ENCODE measurements at places on chromosomes 2 and 18. TPM values are rescaled to one million over a fixed set of nuclear protein-coding genes. Genes with fewer than 3 reads are reported as not detected.

Gene NPAS2
- 7.5 TPM for total RNA-seq

Gene NBAS
- 39.0 TPM for total RNA-seq

DNA sequence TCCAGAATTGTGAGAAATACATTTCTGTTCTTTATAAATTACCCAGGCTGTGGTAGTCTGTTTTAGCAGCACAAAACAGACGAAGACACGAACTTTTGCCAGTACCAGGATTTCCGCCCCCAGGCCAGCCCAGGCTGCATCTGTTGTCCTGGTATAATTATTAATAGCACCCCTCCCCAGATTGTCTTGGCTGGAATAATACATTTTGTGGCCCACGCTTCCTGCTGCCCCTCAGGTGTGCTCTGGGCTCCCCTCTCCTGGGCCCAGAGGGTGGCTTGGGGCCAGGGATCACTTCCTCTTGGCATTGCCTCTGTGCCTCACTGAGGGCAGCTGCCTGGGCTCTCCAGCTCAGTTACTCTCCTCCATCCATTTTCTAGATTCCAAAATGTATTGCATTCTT lies 102.1 kb upstream of the HS6ST1 start:
- peak; percentile 23 for DNase-seq
- H3K27me3 ChIP-seq = no peaks in the 10 kb centered on the region
- H3K4me1 ChIP-seq = no peaks in the 10 kb centered on the region
- no peaks in the 10 kb centered on the region for H3K36me3 ChIP-seq

Gene PSMD1
- 61.2 TPM for total RNA-seq

Gene ADAM23
- 0.74 TPM for total RNA-seq

DNA sequence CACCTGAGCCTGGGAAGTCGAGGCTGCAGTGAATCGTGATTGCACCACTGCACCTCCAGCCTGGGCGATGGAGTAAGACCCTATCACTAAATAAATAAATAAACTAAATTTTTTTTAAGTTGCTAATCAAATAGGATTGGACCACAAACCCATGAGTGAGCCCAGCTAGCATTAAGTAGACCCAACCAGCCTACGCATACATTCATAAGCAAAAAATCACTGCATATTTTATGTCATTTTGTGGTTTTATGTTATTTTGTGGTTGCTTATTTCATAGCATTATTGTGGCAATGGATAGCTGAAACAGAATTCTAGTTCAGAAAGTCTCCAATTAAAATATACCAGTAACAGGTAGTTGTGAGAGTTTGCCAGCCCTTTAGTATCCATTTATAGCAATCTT lies 29.1 kb upstream of the ZC3H15 start:
- H3K4me1 ChIP-seq = no peaks in the 10 kb centered on the region
- H3K36me3 ChIP-seq = no peaks in the 10 kb centered on the region
- no peak overlapping the region for H3K27ac ChIP-seq
- no peak for DNase-seq
- no peak overlapping the region for H3K4me3 ChIP-seq

Gene SFTPB
- not detected for total RNA-seq

GRCh38 chr2:230819433-230819832 lies 45.3 kb upstream of the ITM2C start:
- no peaks in the 10 kb centered on the region for H3K27me3 ChIP-seq
- H3K36me3 ChIP-seq = peaks cover 35% of the 10 kb centered on the region
- no peak overlapping the region for H3K27ac ChIP-seq
- DNase-seq = no peak

DNA sequence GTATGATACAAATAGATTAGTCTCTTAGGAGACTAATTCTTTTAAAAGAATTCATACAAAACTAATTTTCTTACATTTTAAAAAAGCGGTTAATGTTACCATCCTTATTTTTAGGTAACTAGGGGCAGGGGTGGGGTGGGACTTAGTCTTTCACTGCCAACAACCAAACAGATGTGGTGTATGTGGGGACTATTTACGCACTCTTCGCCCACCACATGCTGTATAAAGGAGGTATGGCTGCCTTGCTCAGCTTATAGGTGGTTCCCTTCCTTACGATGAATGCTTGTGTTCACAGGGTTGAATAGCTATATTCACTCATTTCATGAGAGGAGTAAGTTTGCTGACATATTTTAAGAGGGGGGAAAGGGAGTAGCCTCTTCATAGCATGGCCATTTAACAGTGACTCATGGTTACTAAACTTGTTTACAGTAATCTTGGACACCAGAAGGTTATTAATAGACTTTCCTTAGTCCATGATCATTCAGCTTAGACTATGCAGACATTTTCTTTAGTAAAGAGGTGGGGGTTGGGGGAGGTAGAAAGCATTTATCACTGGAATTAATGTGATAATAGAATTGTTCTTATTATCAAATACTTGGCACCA lies 61.8 kb downstream of the CAB39 start:
- no peak overlapping the region for H3K4me3 ChIP-seq
- H3K27ac ChIP-seq = no peak overlapping the region
- H3K27me3 ChIP-seq = no peaks in the 10 kb centered on the region
- no peak for DNase-seq
- no peaks in the 10 kb centered on the region for H3K36me3 ChIP-seq

DNA sequence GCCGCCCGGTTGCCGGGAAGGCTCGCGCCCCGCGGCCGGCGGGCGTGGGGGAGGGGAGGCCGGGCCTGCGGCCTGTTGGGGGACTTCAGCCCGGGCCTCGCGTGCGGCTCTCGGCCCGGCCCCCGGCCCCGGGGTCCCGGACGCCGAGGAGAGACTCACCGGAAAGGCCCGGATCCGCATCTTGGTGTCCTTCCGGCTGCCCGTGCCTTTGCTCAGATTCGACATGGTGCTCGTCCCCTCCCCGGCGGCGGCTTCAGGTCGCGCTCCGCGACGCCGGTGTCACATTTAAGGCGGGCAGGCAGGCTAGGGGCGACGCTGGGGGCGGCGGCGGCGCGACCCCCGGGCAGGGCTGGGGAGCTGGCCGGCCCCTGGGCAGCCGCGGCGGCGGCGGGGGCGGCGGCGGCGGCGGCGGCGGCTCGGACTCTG lies 365 bp downstream of the CUL3 start:
- no peaks in the 10 kb centered on the region for H3K27me3 ChIP-seq
- H3K36me3 ChIP-seq = peaks cover 4% of the 10 kb centered on the region
- peak overlapping the region; percentile 81 for H3K4me3 ChIP-seq
- DNase-seq = peak; percentile 94
- H3K27ac ChIP-seq = peak overlapping the region; percentile 96

GRCh38 chr2:120879431-120880295 lies 144.0 kb downstream of the GLI2 start:
- no peaks in the 10 kb centered on the region for H3K27me3 ChIP-seq
- no peak for DNase-seq
- H3K4me1 ChIP-seq = no peaks in the 10 kb centered on the region

Data from spleen (tissue), 13 donors.